Suppressor macrophage treated with lipopolysaccharide for 4 hours (primary cell): ENCODE measurements at places on chromosomes 2 and 18.

DNA sequence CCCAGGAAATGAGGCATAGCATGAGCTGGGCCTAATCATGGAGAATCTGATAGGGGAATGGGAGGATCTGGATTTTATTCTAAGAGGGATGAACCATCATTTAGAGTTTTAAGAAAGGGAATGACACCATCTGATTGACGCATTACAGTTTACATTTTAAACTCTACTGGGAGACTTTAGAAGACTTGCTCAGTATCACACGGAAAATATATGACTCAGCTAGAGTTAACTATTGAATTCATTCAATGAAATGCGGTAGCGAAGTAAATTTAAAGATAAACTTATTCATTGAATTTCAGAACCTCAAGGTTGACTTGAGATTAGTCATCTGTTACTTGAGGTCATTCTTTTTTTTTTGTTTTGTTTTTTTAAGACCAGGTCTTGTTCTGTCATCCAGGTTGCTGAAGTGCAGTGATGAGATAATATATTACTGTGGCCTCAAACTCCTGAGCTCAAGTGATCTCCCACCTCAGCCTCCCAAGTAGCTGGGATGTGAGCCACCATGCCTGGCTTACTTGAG is 25.0 kb downstream of the MC4R start:
- no peak for DNase-seq

DNA sequence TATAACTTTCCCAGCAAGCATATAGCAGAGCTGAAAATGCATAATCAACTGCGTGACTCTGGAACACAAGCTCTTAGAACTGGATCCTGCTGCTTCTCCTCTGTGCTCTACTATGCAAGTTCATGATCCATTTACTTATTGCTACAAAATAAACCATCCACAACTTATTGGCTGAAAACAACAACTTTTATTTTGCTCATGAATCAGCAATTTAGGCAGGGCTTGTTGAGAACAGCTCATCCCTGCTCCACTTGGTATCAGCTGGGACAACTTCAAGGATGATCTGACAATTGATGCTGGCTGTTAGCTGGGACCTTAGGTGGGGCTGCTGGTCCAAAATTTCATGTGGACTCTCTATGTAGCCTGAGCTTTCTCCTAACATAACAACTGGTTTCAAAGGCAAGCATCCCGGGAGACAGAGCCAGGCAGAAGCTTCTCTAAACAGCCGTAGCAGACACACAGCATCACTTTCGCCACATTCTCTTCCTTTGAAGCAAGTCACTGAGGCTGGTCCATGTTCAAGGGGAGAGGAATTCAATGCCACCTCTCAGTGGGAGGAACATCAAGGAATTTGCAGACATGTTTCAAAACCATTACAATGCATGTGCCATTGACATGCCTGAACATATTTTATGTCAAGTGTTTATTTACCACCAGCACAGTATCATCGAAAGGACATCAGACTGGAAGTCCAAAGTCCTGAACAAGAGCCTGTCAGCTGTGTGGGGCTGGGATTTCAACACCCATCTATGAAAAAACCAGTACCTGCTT is 153.1 kb upstream of the PKDCC start:
- no peak for DNase-seq

DNA sequence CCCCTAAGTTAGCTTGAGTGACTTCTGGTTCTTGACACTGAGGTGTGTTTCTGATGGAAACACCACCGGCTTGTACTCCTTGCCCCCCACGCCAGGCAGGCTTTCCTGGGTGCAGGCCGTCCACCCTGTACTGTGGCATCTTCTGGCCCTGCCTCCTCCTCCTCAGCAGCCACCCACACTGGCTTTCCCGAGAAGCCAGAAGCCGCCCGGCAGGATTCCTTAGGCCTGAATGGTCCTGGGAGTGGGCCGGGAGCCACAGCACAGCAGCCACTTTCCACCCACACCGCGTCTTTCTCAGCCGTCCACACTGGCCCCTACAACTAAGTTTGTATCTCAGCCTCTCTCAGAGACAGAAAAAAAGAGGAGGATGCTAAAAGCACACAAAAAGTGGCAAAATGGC is 2.1 kb upstream of the HSBP1L1 start:
- no peak for DNase-seq

GRCh38 chr2:234372506-234372905 is 124.4 kb downstream of the ARL4C start:
- DNase-seq: no peak

DNA sequence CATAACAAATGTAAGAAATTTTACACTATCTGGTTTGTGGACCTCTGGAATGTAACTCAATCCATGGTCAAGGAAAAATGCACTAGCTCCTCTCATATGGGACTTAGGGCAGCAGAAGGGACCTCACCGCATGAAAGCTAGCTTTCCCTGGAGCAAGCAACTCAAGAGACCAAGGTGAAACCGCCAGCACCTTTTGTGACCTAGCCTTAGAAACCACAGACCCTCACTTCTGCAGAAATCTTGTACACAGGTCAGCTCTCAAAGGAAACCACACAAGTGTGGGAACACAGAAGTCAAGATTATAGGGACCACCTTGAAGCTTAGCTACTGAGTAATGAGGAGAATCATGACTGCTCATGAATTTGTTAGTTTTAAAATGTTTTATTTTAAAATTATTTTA is 222.5 kb downstream of the DLGAP1 start:
- DNase-seq: no peak

DNA sequence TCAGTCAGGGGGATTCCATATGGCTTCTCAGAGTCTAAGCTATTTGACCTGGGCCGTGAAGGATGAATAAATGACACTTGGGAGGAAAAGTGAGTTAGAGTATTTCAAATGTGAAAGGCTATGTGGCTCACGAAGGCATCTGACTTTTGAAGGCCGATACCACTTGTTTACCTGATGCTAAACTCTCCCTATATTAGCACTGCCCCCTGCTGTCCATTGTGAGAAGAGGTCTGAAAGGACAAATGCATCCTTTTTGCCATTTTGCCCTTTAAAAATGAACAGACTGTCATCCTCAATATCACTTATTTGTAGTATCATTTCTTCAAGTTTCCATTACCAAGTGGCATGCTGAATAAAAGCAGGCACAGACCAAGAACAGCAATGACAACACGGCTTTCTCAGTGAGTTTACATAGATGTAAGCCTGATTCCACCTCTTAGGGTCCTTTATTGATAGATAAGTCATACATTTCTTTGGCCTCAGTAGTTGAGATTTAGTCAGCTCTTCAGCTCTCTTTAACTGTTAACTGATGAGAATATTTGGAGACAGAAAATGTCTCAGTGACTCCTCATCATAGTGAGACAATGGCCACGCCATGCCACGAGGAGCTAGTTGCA is 40.1 kb downstream of the DOCK10 start:
- DNase-seq: peak; percentile 83
